ENCODE measurements at places on chromosomes 7 and 10.

DNA sequence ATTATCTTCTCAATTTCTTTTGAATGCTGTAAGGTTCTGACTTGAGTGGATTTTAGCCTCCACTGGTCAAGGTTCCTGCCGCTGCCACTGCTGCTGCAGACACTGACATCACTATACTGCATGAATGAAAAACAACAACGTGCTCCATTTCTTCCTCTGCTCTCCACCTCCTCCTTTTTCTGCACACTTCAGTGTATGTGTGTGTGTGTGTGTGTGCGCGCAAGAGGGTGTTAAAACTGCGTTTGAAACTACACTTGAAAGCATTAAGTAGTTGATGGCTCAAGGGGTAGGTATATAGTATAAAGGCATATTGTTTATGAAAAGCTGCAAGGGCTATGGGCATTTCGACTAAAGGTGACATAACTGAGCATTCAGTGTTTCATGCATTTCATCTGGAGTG is 3.5 kb downstream of the GLCCI1 start:
- no peak for DNase-seq

DNA sequence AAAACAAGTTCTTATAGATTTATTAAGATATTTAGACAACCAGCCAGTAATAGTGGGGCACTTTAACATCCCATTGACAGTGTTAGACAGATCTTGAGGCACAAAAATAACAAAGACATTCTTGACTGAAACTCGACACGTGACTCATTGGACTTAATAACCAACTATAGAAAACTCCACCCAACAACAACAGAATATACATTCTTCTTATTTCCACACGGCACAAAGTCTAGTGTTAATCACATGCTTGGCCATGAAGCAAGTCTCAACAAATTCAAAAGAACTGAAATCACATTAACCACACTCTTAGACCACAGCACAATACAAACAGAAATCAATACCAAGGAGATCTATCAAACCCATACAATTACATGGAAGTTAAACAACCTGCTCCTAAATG is 138.1 kb downstream of the ARL5B start:
- DNase-seq, result no peak

DNA sequence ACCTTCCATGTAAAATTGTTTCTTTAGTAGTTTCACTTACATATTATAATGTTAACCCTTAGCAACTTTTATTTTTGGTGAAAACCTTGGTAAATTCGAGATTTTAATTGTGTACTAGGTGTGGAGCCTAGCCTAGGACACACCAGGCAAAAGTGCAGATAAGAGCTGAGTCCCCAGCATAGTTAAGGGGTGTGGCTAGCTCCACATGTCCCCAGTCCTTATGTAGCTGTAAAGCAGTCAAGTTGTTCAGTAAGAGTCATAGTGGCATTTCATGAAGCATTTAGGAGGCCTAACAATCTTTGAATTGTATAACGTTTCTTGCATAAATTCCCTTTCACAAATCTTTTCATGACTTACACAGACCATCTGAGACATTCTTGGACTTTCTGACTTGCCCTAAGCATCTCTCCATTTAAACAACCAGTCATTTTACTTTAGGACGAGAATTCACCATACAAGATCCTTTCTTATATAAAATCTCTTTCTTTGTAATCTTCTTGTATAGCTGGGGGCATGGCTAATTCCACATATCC is 53.8 kb upstream of the INHBA start:
- DNase-seq, result no peak

- peak; percentile 82 for DNase-seq
Observed at GRCh38 chr7:129951226-129952085, 1.3 kb downstream of the UBE2H start.

DNA sequence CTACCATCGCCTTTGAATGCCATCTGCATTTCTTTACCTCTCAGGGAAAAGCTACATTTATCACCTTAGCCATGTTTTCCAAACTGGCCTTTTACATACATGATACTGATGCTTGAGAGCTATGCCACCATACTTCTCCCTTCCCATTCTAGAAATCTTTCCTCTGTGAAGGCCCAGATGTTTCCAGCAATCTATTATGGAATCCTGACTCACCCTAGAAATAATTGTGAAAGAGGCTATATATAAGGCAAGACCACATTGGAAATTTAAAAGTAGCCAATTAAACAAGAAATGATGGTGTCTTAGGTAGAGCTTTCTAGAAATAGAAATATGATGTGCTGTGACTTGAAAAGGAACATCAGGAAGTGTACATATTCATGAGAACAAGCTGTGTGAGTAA is 389.7 kb downstream of the INHBA start:
- DNase-seq, result no peak

- no peak for DNase-seq
Observed at GRCh38 chr7:141460781-141461715, 90.2 kb upstream of the AGK start.

DNA sequence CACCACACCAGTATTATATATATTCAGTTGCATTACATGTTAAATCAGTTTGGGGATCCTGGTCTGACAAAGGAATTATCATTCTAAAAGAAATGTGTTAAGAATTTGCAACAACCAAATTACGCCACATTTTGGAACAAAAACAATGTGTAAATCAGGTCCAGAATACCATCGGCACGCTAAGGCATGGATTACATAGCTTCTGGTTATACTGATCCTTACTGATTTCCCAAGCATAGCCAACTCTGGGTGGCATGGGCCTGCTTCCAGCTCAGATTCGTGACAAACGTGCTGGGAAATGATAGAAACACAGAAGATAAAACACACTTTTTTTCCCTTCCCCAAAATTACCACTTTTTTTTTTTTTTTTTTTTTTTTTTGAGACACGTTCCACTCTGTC is 660.0 kb downstream of the SORCS1 start:
- DNase-seq, result no peak

GRCh38 chr7:45718464-45719330 is 144.5 kb downstream of the ADCY1 start:
- DNase-seq, result no peak

GRCh38 chr10:78905957-78906308 is 162.8 kb upstream of the ZMIZ1 start:
- no peak for DNase-seq

GRCh38 chr10:117439243-117439912 is 64.1 kb upstream of the PDZD8 start:
- DNase-seq, result no peak

- no peak for DNase-seq
Observed at GRCh38 chr10:20303453-20304152, 487.4 kb downstream of the PLXDC2 start.

GRCh38 chr10:60441515-60441914 is 51.8 kb upstream of the ANK3 start:
- no peak for DNase-seq

DNA sequence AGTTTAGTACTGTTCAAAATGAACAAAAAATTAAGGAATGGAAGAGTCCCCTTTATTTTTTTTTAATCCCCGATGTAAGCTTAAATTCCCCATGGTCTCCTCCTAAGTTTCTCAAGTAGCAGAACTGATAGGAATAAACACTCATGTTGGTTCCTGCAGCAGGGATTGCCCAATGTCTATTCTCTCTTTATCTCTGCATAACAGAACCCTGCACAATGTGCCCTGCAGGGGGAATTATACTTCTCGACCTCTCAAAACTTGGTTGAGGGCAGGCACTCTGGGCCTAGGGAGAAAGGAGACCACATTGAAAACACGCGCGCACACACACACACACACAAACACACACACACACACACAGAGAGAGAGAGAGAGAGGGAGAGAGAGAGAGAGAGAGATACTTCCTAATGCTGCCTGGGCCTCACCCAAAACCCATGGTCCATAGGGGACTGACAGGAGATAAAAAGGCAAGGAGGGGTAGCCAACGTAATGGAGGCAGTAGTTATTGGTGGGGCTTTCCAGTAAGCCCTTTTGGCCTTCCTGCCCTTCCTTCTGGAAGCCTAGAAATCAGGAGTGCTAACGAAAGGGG is 22.7 kb downstream of the JAZF1 start:
- DNase-seq, result no peak

DNA sequence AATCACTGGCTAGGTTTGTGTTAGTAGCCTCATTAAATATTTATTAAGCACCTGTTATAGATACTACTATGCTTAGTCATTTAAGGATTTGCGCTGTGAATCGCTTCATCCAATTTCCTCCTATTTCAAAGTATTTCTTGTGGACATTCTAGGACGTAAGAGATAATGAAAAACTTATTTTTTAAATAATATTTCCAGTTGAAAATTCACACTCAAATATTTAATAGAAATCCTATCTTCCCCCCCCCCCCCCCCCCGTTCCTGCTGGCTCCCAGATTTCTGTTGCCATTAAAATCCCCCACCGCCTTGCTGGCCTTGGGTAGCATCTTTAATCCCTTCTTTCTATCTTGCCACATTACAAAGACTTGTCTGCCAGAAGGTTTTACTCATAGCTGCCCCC is 6.0 kb downstream of the INSYN2A start:
- no peak for DNase-seq

DNA sequence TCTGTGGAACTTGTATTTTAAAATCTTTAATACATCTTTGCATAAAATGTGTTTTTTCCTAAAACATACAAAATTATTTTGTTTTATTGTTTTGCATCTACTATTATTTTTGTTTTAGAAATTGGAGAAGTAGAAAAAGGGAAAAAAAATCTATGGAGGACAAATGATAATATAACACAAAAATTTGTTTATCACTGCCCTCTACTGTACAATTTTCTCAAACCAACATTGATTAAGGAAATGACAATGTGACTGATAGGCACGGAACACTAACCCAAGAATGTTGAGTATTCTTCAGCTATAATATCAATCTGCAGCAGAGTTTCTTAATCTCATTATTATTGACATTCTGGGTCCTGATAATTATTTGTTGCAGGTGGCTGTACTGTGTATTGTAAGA is 9.5 kb upstream of the ING3 start:
- DNase-seq, result no peak

GRCh38 chr10:104332243-104333031 is 5.8 kb downstream of the ITPRIP start:
- DNase-seq, result peak; percentile 72

DNA sequence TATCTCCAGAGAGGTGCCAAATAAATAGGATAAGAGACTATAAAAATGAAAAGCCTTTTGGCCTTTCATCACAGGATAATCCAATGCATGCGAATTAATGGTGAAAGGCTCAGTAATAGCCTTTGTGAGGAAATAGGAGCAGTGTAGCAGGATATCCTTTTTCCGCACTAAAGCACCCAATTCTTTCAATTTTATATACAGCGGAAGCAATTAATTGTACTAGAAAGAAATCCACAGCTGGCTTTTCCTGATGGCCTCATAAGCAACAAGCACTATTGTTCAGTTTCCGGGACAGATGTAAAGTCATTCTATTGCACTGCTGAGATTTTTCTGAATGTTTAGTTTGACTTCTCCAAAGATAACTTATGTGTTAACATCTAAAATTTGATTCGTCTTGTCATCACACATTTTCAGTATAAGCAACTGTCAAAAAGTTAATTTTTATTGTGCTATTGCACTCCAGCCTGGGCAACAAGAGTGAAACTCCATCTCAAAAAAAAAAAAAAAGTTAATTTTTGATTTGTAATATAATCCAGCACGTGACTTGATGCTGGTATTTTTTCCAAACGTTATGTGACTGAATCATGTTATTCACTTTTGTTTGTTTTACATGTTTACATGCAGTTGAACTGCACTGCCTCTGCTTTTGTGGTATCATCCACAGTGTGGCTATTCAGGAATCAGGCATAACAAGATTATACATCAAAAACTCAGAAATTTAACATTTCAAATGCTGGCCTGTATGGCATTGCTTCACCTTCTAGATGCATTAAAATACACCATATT is 8.4 kb upstream of the BMPR1A start:
- DNase-seq, result no peak

DNA sequence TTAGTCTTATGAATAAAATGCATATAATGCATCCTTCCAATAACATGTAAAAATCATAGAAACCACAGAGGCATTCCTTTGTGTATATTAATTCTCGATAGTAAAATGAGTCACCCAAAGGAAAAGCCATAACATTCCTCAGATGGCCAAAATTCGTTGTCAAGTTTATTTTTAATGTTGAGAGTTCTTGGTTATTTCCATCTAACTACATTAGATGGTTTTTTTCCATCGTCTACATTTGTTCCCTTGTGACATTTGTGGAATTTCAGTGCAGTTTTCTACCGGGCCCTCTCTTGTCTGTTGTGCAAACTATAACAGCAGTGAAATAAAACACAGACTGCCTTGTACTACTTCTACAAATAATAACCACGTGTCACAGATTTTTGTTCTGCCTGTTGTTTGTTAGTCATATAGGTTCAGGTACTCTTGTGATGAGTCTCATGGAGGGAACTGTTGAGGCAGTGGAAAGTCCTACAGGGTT is 54.7 kb upstream of the CCAR1 start:
- DNase-seq, result no peak

DNA sequence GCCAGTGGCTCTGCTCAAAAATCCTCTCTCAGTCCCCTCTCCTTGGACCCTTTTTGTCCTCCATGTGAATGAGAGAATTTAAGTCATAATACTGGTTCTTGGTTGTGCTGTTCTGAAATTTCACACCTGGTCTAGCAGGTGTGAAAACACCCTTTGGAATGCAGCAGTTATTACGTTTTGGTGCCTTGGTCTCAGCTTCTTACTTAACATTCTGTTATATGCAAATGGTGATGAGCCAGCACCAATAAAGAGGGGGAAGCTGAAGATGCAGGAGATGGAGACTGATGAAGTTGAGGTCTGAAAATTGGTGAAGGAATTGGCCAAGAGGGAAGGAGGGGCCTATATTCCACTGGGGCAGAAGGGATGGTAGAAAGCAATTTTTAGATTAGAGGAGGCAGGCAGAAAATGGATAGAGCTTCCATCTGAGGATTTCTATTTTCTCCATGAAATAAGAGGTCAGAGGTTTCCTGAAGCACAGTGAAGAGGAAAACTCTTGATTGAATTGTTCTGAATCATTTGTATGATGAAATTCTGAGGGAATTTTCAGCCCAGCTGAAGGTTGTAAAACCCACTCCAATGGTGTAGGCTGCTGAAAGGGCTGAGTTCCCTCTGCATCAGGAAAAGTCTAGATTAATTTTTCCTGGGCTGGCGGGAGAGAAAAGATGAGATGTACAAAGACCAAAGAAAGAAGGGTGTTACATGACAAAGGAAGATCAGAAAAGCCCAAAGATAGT is 94.0 kb upstream of the FAM180A start:
- no peak for DNase-seq

- DNase-seq, result peak; percentile 10
Observed at GRCh38 chr7:132882714-132883428, 199.0 kb downstream of the CHCHD3 start.

- no peak for DNase-seq
Observed at GRCh38 chr7:35761871-35762677, 38.8 kb upstream of the SEPTIN7 start.

DNA sequence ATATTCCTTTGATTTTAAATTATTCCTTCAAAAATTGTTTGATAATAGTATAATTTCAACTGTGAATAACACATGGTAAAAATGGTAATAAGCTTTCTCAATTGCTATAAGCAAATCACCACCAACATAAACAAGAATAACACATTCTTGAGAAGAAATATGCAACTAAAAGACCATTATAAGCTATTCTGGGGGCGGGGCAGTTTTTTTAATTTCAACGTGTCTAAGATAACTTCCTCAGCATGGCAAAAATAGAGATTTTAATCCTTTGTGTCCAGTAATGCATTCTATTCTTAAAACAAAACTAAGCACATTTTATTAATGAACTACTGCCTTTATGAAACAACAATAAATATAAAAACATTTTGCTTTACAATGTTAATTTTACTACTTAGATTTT is 1.5 kb downstream of the DNAJC12 start:
- DNase-seq, result no peak

Data from hematopoietic multipotent progenitor cell treated with erythropoietin and hydrocortisone succinate and interleukin-3 and kit ligand, for 17 days (in vitro differentiated cells).